SK-N-SH (cell line): ENCODE measurements at places on chromosomes 4 and X. TPM values are rescaled to one million over a fixed set of nuclear protein-coding genes. Genes with fewer than 3 reads are reported as not detected.

- peak; percentile 58 for DNase-seq
Observed at GRCh38 chrX:151722241-151722846, 6.5 kb downstream of the FATE1 start.

GRCh38 chrX:125405339-125405738 is 85.7 kb downstream of the TEX13C start:
- no peak for DNase-seq

- no peak for DNase-seq
Observed at GRCh38 chr4:40672528-40673522, 43.2 kb upstream of the RBM47 start.

DNA sequence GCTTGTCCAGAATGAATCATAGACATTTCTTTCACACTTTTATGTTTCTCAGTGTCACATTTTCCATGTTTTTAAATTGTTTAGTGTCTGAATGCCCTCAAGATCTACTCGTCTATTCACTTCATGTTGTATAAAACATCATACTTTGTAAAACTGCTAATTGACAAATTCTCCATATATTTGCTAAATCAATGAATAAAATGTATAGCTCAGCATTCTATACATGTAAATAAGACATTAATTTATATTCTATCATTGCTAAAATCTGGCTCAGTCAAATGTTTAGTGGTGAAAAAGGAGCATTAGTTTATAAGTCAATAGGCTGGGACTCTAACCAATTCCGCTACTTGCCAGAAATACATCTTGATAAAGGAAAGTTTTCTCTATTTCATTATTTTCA is 379.6 kb downstream of the NAF1 start:
- DNase-seq: no peak

GRCh38 chrX:11197671-11198070 is 86.5 kb downstream of the HCCS start:
- no peak for DNase-seq

GRCh38 chrX:144275367-144275766 is 391.5 kb downstream of the UBE2NL start:
- DNase-seq: no peak

The PABPC1L2B gene
- polyA plus RNA-seq: 0.05 TPM in 2 replicates

The CT45A1 gene
- not detected in 2 replicates for polyA plus RNA-seq

The LRCH2 gene
- 1.7 and 2.3 TPM in 2 replicates for polyA plus RNA-seq
